ENCODE measurements at places on chromosomes 13 and 19. TPM values are rescaled to one million over a fixed set of nuclear protein-coding genes. Genes with fewer than 3 reads are reported as not detected.
A peak's percentile ranks its signal among the peaks of the same experiment; 100 is the strongest.

The SPACA6 gene
- total RNA-seq = 4.1 TPM

DNA sequence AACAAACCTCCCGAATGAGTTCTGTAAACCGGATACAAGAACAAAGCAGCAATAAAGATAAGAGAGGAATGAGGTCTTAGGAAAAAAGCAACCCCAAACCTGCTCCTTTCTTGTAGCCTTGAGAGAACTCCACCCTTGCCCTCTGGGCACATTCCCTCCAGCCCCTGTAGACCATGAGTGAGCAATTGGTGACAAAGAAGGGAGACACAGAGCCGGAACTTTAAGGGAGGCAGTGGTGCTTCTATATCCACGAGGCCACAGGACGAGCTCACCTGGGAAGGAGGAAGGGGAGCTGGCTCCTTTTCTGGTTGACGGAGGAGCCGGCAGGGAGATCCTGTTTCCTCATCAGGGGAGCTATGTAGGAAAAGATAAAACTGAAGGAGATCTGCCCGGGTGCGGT, 13.0 kb downstream of the BRME1 start:
- DNase-seq = no peak

DNA sequence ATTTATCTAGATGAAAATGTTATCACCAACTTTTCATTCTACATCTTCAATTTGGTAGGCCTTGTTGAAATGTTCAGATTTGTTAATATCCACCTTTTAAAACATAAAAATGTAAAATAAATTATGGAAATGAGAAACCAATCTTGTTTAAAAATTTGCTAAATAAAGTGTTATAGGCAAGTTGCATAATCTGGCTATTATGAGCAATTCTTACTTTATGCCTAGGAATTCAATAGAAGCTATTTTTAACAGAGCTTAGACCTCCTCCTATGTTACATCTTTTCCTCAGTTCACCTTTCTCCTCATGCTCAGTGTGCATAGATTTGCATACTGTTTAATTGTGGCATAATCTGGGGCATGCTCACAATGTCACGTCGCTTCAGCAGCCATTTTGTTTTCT, 87.9 kb upstream of the POSTN start:
- no peak for DNase-seq

The C5AR2 gene
- total RNA-seq = not detected

GRCh38 chr19:35194012-35194984, 34.2 kb downstream of the FAM187B start:
- DNase-seq = no peak

DNA sequence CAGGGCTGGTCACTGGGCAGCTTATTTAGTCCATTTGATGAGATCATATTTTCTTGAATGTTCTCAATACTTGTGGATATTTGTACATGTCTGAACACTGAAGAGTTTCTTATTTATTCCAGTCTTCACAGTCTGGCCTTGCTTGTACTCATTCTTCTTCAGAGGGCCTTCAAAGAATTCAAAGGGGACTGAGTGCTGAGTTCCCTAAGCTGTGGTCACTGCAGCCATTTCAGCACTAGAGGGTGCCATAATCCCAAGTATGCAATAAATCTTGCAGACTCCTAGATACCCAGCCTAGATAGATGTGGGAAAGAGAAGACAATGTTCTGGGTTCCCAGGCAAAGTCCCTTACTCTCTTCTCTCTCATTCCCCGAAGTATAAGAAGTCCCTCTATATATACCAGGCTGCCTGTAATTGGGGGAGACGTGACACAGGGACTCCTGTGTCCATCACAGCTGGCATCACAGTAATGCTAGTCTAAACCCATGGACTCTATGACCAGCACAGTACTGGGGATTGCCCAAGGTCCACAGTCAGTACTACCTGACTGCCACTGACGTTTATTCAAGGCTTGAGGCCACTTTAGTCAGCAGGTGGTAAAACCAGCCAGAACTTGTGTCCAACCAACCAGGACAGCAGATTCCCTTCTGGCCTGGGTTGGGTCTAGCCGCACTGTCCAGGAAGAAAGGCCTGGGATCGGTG, 8.9 kb upstream of the VN1R1 start:
- peak; percentile 56 for DNase-seq

- DNase-seq = no peak
Observed at GRCh38 chr13:42720113-42720857, 61.1 kb upstream of the FAM216B start.

GRCh38 chr13:23919006-23919405, 21.7 kb upstream of the C1QTNF9B start:
- DNase-seq = no peak

DNA sequence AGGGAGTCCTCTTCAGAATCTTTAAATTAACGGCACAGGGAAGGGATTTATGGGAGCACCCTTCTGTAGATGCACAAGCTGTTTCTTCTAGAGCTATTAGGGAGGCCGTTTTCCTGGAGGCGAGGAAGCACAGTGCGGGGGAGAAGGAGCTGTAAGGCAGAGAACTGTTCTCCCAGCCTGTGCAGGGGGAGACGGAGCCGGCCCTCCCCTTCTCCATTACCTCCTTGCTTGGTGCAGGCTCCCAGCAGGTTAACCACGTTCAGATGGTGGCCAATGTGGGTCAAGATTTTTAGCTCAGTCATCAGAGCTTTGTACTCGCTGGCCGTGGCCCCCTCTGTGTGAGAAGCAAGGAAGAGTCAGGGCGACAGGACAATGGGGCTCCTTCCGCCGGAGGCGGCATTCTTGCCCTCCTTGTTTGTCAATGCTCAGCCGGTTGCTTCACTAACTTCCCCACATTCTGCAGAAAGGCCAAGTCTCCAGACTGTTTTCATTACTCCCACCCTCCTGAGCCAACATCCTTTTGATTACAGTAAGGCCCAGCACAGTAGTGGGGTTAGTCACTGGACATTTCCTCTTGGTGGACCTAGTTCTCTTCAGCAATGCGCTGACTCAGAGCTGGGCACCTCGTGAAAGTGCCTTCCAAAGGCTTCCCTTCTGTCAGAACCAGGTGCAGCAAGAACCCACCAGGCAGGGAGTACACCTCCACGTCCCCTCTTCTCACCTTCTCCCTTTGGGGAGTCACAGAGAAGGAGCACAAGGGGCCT, 165.4 kb downstream of the FLT1 start:
- no peak for DNase-seq

The ATP4A gene
- 0.50 TPM for total RNA-seq

GRCh38 chr19:35797663-35798062, 15.0 kb downstream of the PRODH2 start:
- DNase-seq = peak; percentile 82

DNA sequence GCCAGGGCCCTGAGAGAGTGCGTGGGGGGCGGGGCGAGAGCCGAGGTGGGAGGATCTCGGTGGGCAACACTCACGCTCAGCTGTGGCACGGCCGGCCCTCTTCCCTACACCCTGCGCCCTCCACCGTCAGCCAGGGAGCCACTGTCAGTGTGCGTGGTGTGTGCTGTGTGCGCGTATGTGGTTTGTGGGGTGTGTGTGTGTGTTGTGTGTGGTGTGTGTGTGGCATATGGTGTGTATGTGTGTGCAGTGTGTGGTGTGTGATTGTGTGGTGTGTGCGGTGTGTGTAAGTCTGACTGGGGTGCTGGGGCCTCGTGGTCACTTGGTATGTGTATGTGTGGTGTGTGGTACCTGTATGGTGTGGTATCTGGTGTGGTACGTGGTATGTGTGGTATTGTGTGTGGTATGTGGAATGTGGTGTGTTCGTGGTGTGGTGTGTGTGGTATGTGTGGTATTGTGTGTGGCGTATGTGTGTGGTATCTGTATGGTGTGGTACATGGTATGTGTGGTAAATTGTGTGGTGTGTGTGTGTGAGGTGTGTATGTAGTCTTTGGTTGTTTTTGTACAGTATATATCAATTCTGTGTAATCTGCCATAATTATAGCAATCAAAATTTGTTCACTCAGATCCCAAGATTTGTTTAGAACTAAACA, 5.1 kb downstream of the GRK1 start:
- no peak for DNase-seq

- DNase-seq = no peak
Observed at GRCh38 chr19:5205381-5205780, 135.2 kb downstream of the PTPRS start.

- DNase-seq = no peak
Observed at GRCh38 chr19:45643024-45643926, 4.1 kb upstream of the EML2 start.

GRCh38 chr19:42185277-42185676, 32.2 kb downstream of the DEDD2 start:
- no peak for DNase-seq

- DNase-seq = no peak
Observed at GRCh38 chr19:38867171-38867780, 10.8 kb downstream of the RINL start.

GRCh38 chr19:7272856-7273578, 21.2 kb downstream of the INSR start:
- DNase-seq = no peak

DNA sequence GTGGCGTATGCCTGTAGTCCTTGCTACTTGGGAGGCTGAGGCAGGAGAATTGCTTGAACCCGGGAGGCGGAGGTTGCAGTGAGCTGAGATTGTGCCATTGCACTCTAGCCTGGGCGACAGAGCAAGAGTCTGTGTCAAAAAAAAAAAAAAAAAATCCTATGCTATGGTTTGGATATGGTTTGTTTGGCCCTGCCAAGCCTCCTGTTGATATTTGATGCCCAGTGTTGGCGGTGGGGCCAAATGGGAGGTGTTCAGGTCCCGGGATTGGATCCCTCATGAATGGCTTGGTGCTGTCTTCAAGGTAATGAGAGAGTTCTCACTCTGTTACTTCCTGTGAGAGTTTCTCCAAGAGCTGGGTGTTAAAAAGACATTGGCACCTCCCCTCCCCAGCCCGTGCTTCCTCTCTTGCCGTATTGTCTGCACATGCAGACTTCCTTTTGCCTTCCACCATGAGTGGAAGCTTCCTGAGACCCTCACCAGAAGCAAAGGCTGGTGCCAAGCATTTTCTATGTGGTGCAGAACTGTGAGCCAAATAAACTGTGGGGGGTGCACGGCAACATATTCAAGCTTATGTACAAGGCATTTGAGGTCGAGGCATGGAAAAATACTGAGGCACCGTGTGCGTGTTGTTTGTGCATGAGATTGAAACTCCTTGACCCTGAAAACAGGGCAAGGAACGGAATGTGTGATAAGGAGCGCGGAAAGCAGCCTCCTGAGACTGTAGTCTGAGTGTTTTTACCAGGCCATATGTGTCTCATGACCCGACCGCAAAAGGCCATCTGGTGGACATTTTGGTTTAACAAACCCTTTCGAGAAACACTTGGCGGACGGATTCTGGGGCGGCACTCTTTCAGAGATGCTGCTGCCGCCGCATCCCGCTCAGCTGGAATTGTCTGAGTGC, 7.3 kb downstream of the SIGLEC9 start:
- DNase-seq = no peak

DNA sequence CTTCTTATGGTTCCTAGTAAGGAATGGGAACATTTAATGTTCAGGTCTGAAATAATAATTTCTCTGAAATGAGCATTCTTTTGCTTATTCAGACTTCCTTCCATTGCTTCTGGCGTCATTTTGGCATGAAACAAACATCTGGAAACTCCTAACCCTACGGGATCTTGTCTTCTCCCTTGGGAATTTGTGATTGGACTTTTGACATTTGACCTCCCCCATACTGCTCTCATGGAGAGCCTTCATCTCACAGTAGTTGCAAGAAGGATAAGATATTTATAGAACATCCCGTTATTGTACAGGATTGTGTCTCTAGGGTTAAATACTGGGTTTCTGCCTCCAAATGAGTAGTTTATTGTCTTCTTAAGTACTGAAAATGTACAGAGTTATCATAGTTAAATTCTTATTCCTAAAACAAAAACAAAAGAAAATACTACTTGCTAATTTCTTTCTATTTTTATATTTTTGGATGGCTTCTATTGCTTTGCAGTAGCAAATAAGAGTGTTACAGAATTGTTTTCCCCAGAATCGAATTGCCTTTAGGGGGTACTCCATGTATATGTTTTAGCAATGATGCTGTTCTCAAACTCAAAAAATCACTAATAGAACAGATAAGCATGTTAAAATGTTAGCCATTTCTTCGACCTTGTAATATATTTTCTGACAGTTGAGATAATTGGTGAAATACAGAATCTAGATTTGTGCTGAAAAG, 366.8 kb downstream of the DLEU7 start:
- no peak for DNase-seq

The TINCR gene
- total RNA-seq = 0.48 TPM

GRCh38 chr19:11018179-11018578, 57.3 kb downstream of the SMARCA4 start:
- DNase-seq = no peak

- no peak for DNase-seq
Observed at GRCh38 chr13:51325837-51326236, 13.7 kb upstream of the SERPINE3 start.

DNA sequence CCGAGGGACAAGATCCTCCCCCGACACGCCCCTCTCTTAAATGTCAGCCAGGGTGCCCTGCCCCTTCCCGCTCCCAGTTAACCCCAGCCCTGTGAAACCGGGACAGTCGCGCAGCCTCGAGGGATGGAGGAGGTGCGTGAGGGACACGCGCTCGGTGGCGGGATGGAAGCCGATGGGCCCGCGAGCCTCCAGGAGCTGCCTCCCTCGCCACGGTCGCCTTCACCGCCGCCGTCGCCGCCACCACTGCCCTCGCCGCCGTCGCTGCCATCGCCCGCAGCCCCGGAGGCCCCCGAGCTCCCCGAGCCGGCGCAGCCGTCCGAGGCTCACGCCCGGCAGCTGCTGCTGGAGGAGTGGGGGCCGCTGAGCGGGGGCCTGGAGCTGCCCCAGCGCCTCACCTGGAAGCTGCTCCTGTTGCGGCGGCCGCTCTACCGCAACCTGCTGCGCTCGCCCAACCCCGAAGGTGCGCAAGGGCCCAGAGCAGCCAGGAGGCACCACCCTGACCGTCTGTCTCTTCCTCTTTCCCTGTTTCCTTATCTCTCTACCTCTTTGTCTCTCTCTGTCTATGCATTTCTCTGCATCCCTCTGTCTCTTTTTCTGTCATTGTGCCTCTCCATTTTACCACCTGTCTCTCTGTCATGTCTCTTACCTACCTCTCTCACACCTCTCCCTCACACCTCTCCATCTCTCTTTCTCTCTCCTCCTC, at the start of gene NCCRP1:
TSS of gene NCCRP1 (plus strand) at position 105 of the 703 bp plus-strand sequence. CDS start at position 124, 19 bp downstream.
- no peak for DNase-seq

DNA sequence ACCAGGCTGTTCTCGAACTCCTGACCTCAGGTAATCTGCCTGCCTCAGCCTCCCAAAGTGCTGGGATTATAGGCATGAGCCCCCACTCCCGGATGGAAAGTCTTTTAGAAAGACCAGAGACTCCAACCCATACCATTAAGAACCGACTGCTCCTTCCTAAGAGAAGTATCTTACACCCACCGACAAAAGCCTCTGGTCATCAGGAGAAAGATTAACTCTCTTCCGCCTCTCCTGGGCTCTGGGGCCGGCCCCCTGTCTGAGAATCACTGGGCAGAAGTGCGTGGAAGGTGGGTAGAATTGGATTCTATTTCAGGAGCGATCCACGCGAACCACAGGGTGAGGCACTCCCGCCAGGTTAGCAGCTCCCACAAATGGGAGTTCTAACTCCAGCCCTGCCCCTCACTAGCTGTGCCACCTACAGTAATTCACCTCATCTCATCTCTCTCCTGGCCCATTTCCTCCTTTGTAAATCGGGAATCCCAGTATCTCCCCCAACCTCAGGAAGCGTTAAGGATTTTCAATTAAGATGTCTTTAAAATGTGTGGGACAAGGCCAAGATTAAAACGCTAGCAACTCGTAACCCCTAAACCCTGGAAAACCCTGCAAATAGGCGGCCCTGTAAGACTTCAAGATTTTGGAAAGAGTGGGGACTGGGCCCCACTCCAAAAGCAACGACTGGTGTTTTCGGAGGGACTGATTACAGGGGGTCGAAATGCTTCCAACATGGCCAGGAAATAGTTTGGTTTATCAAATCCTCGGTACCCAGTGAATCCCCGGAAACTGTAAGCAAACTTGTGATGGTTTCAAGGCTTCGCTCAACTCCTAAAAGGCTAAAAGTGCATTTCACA, 1.3 kb downstream of the HNRNPL start:
- no peak for DNase-seq

Data from H1 (cell line).